MG63 (cell line): ENCODE measurements at places on chromosomes 11 and 22.

GRCh38 chr11:35394941-35395340 is 24.4 kb downstream of the SLC1A2 start:
- DNase-seq: no peak

GRCh38 chr11:112965656-112966055 is 4.4 kb downstream of the NCAM1 start:
- no peak for DNase-seq

DNA sequence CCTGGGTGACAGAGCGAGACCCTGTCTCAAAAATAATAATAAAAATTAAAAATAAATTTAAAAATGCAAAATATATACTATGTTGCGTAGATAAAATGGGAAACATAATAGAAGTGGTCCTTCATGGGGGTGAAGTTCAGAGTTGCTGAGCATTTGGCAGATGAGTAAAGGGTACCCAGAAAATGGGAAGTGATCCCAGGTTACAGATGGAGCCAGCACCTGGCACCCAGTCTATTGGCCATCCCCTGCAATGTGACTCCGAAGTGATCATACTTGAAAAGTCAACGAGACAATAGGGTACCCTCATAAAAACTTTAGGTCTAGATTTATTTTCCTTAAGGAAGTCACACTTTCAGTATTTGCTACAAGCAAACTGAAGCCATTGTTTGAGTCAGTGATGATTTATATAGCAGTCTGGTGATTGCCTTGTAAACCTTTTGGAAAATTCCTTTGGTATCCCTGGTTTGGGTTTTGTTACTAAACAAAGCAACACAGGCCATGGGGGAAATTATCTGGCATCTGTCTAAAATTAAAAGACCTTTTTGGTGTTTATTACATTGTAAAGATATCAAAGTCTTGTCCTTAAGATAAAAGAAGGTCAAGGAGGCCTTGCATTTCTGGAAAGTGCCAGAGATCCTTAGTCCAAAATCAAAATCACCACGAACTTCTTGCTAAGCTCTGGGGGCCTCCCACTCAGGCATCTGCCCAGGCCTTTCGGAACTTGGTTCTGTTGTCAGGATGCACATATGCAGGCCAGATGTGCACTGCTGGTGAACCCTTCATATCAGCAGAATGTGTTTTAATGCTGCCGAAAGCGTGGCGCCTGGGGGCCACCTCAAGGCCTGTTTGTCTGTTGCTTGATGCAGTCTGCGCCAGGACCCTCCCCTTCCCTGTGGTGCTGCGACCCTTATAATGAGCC is 4.3 kb downstream of the SMARCB1 start:
- no peak for DNase-seq

DNA sequence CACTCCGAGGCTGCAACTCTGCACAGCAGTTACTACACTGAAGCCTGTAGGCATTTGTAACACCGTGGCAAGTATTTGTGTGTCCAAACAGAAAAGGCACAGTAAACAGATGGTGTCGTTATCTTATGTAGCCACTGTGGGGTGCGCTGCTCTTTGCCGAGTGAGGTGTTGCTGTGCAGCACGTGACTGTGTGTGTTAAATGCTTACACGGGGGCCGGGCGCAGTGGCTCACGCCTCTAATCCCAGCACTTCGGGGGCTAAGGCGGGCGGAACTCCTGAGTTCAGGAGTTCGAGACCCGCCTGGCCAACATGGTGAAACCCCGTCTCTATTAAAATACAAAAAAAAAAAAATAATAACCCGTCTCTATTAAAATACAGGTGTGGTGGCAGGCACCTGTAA is 11.5 kb downstream of the ZBED4 start:
- no peak for DNase-seq

DNA sequence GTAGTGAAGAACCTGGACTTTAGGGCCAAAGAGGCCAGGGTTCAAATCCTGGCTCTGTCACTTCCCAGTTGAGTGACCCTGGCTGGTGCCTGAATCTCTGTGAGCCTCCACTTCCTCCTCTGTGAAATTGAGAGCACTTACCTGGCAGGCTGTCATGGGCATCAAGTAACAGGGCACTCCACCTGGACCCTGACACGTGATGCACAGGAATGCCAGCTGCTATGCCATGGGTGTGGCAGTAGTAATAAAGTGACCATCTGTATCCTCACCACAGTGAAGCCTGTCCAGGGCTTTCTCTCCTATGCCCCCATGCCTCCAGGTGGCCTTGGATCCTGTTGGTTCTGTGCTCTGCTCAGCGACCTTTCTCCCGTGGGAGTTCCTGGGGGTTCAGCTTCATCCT is 29.8 kb upstream of the PPP6R3 start:
- no peak for DNase-seq

DNA sequence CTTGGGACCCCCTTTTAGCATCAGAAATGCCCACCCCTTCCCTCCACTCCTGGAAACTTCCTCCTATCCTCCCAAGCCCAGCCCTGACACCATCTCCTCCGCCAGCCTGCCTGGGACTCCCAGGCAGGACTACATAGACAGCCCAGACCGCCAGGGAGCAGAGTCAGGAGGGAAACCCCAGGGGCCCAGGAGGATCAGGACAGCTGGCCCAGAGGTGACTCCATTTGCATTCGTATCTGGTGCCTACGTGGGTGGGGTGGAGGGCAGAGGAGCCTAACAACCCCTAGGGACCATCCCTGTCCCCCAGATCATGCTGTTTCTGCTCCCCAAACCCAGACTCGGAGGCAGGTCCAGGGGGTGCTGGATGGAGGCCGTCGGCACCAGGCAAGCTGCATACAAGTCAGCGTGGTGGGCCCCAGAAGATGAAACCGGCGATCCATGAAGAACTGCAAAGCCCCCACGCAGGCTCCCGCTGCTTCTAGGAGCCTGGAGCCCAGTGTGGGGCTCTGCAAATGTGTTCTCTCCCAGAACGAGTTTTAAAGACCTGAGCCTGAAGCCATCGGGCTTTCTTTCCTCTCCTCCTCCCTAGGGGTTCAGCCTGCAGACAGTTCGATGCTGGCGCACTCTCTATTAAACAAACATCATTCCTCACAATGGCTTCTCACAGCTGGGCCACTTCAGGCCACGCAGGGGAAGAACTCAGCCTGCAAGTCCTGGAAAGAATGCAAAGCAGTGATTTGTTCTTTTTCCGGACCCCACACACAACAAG is 1506.8 kb downstream of the BRD1 start:
- DNase-seq: no peak

- DNase-seq: no peak
Measured at GRCh38 chr11:36296884-36297543, 926 bp downstream of the PRR5L start.

DNA sequence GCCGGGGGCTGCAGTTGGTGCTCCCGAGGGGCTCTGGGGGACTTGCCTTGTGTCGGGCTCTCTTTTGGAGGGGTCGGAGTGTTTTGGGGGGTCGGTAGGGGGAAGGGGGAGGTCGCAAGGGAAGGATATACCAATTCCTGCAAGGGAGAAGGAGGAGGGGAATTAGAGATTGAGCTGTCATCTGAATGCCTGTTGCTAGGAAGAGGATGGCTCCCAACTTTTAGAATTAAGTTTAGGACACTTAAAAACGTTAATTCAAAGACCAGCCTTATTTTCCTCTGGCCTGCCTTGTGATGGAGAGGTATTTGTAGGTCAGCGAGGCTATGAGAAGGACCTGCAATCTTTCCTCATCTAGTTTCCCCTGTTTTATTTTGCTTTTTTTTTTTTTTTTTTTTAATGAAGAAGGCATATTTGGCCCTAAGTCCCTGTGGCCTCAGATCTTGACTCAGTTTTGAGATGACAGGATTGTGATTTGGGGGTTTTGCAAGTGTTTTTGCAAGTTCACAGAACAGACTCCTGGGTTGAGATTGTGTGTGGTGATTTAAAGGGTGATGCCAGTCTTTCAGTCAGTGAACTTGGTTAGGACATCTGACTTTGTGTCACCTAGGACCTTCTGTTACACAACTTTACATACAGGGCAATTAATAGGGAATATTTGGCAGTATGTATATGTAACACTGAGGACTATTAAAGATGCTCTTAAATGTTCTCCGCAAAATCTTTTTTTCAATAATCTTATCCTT is 672 bp downstream of the TMEM135 start:
- DNase-seq: no peak

DNA sequence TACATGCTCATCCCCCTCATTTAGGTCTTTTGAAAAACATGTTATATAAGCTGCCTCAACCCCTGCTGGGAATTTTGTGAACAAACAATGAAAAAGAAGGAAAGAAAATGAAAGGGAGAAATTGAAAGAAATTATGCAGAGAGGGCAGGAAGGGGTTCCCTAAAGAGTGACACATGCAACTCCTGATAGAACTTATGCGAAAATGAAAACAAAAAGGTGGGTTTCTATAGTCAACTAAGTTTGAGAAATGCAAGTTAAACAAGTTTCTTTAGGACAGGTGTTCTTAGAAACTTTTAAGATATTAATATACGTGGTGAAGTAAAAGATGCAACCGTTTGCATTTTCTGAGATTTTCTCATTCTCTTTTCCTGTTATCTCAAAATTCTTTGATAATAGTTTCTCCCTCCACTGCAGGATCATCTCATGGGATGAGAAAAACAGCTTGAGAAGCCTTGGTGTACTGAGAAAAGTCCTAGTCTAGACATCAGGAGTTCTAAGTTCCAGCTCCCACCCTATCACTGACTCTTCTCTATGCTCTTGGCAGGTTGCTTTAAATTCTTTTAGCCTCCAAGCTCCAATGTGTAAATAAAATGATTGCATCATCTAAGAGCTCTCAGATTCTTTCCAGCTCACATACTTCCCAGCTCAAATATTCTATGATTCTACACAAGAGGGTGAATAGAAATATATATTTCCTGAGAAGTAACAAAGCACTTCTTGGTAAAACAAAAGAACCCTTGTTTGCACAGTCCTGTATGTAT is 109.2 kb downstream of the FAM76B start:
- peak; percentile 3 for DNase-seq

- peak; percentile 25 for DNase-seq
Measured at GRCh38 chr11:38950867-38951266, 2352.8 kb upstream of the RAG2 start.

- no peak for DNase-seq
Measured at GRCh38 chr22:45916515-45916914, 60.4 kb downstream of the WNT7B start.

DNA sequence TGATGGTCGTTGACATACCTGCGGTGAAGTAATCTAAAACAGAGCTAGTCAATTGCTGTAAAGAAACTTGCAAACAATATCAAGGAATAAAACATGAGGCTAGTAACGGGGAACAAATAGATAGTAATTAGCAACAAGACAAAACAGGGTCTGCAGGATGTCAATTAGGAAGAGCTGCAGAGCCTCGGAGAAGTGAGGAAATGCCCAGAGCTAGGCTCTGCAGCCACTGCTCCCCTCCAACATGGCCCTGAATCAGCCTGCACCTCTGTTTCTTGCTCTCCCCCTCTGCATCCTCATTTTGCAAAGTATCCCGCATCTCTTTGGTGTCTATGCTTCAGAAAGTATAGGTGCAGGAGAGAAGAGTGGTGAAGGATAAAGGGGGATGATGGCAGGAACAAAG is 507.4 kb upstream of the FAT3 start:
- no peak for DNase-seq

- peak; percentile 72 for DNase-seq
Measured at GRCh38 chr11:69915501-69916250, 96.5 kb upstream of the FGF3 start.

- no peak for DNase-seq
Measured at GRCh38 chr22:24205438-24206195, 24.3 kb downstream of the SUSD2 start.
